ENCODE measurements at places on chromosomes 6 and 20.

DNA sequence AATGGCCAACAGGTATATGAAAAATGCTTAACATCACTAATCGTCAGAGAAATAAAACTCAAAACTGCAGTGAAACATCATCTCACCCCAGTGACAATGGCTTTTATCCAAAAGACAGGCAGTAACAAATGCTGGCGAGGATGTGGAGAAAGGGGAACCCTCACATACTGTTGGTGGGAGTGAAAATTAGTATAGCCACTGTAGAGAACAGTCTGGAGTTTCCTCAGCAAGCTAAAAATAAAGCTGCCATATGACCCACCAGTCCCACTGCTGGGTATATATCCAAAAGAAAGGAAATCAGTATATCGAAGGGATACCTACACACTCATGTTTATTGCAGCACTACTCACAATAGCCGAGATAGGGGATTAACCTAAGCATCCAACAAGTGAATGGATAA lies 23.4 kb upstream of the INSM1 start:
- DNase-seq: no peak

DNA sequence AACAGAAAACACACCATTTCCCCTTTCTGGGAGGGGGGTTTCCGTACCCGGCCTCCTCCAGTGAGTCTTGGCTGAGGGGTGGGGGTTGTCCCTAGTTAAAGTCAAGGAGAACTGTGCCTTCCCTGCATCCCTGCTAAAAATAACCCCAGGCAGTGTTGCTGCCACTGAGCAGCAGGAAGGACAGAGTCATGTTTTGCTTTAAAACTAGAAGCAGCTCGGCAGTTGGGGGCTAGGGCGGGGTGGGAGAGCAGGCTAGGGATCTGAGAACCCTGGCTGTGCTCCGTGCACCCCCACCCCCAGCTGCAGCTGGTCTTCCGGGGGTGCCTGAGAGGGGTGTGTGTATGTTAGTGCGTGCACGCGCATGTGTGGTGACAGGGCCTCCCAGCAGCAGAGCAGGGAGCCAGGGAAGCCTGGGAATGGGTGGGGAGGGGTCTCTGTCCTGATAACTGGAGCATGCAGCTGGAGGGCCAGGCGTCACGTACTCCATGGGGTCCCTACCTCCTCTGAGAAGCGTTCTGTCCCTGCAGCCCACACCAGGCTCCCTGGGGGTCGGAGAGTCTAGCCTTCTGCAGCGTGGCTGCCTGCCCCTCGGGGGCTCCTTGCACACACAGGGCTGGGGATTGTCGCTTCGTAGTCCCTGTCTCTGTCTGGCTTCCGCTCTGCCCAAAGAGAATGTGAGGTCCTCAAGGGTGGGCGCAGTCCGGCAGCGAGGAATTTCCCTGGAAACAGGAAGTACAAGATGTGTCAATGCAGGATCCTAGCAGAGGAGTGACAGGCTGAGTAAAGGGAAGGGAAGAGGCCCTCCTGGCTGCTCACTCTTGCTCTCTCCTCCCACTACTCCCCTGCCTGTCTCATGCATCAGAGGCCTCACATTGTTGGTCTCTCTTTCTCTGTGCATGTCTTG lies 16.8 kb upstream of the ARMC12 start:
- DNase-seq: no peak

DNA sequence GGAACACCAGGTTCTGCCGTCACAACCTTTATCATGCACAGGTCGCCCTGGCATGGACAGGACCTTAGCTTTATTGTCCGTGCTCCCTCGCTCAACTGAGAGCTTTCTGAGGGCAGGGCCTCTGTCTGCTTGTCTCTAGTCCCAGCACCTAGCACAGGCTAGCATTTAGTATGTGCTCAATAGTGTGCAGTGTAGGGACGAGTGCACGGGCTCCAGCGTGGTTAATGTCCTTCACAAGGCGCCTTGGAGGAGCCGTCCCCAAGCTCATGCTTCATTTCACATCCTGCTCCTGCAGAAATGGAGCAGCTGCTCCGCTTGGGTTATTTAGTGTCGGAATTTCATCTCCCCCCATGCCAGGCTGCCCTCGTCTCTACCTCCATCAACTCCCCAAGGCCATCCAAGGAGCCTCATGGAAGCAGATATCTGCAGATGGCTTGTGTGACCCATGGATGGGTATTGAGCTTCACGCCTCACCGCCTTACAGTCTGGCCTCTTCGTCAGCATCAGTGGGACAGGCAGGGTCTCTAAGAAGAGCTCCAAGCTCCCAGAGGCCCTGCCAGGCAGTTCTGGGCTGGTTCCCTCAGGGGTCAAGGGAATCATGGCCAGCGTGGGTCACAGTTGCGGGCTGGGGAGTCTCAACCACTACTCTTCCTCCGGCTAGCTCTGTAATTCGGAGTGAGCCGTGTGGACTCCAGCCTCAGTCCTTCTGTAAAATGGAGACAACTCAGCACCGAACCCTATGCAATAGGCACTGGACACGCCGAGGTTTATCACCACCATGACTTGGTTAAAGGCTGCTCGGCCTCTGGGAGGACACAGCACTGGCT lies 60.8 kb upstream of the APCDD1L start:
- DNase-seq: no peak

GRCh38 chr20:59752704-59753460 lies 148.5 kb downstream of the PHACTR3 start:
- DNase-seq: no peak

GRCh38 chr20:44479643-44480042 lies 4.0 kb downstream of the TTPAL start:
- DNase-seq: no peak

DNA sequence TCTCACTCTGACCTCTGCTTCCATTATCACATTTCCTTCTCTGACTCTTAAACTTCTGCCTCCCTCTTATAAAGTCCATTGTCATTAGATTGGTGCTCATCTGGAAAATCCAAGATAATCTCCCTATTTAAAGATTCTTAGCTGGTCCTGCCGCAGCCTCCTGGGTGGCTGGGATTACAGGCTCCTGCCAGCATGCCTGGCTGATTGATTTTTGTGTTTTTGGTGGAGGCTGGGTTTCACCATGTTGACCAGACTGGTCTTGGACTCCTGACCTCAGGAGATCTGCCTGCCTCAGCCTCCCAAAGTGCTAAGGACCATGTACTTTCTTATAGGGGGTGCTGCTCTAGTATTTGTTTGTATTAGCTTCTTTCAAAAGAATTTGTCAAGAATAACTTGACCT lies 5.3 kb upstream of the RPF2 start:
- no peak for DNase-seq

DNA sequence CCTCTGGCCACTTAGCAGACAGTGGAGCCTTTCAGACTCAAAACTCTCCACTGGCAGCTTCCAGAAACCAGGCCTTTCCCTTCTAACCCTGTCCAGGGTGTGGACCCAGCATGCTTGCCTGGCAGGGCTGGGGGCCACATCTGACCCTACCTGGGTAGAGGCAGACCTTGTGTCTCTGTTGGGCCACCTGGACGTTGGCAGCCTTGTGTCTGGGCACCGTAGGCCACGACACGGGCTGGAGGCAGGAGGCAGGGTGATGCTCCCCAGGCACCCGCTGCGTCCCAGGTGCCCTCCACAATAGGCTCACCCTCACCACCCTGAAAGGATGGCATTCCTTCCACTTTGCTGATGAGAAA lies 67.6 kb downstream of the NOL4L start:
- no peak for DNase-seq

Measured in osteocyte (in vitro differentiated cells).